Stimulated activated CD4-positive, alpha-beta T cell treated with anti-CD3 and anti-CD28 coated beads, TNF-alpha, amount 100 ng/mL, for 1 hour (primary cell): ENCODE measurements at places on chromosomes 6 and 20.

DNA sequence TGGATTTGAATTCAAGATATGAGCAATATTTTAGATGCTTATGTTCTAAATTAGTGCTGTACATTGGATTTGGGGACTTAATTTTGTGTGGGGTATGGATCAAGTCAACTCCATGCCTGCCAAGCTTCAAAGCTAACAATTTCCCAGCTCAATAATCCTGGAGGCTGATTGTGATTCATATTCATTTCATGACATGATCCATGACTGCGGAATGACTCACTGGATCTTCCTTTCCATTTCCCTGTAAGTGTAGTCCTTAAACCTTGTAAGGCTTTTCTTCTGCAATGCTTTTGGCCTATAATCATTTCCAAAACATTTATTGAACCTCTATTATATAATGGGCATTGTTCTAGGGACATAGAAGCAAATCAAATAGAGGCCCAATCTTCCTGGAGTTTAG lies 44.7 kb upstream of the CCN2 start:
- DNase-seq: no peak

DNA sequence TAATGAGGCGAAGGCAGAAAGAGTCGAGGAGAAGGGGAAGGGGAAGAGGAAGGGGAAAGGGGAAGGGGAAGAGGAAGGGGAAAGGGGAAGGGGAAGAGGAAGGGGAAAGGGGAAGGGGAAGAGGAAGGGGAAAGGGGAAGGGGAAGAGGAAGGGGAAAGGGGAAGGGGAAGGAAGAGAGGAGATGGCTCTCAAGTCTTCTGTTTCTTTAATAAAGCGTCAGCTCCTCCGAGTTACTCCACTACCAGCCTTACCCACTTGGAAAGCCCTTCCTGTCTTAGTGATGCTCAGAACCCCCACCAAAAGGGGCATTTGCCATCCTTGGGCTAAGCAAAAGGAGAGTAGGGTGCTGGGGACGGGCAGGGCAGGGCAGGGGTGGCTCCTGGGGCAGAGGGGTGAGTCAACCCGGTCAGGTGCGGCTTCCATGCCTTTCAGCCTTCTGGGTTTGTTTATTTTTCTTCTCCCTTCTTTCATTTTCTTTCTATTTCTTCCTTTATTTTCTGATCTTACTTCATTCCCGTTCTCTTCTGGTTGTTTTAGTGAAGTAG lies 476 bp upstream of the CLIC5 start:
- DNase-seq: no peak

DNA sequence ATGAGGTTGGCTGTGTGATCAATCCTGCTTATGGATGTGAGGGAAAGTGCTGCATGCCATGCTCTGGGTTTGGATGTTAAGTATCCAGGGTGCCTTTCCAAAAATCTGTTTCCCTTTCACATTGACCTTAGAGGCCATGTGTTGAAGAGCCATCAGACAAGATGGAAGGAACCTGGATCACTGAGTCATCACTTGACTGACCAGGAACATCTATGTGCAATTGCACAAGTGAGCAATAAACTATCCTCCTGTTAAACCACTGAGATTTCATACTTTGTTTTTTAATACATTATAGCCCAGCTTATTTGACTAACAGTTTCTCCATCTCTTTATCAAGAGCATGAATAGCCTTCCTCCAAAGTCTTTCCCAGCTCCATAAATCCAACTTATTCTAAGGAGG lies 17.8 kb upstream of the TMEM14A start:
- DNase-seq: no peak

- DNase-seq: no peak
Measured at GRCh38 chr6:43917878-43918382, 147.9 kb downstream of the VEGFA start.

GRCh38 chr6:40398034-40398691 lies 189.0 kb downstream of the LRFN2 start:
- no peak for DNase-seq

- DNase-seq: no peak
Measured at GRCh38 chr20:21028921-21029320, 77.2 kb downstream of the LINC00237 start.

- no peak for DNase-seq
Measured at GRCh38 chr6:1825926-1826325, 216.2 kb downstream of the FOXC1 start.

GRCh38 chr20:4068708-4069107 lies 53.4 kb upstream of the RNF24 start:
- no peak for DNase-seq

- no peak for DNase-seq
Measured at GRCh38 chr6:11428895-11429294, 108.7 kb upstream of the TMEM170B start.

DNA sequence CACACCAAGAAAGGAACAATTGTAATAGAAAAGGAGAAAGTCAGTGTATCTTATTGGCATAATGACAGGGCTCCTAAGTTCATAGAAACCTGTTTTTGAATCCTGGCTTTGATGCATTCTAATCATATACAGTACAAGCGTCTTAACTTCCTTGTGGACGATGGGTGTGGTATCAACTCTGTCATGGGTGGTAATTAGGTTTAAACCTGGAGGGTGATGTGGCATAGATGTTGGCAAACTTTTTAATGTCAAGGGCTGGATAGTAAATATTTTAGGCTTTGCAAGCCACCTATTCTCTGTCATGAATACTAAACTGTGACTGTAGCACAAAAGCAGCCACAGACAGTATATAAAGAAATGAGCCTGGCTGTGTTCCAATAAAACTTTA lies 138.7 kb upstream of the EDN1 start:
- no peak for DNase-seq

GRCh38 chr6:16286151-16286522 lies 47.8 kb downstream of the GMPR start:
- DNase-seq: no peak

GRCh38 chr6:35710241-35710847 lies 21.6 kb upstream of the FKBP5 start:
- no peak for DNase-seq

GRCh38 chr6:122068291-122068769 lies 331.1 kb upstream of the HSF2 start:
- DNase-seq: no peak

- DNase-seq: no peak
Measured at GRCh38 chr6:62283796-62284411, 2.1 kb downstream of the KHDRBS2 start.
